ENCODE measurements at places on chromosomes 2 and 18.

DNA sequence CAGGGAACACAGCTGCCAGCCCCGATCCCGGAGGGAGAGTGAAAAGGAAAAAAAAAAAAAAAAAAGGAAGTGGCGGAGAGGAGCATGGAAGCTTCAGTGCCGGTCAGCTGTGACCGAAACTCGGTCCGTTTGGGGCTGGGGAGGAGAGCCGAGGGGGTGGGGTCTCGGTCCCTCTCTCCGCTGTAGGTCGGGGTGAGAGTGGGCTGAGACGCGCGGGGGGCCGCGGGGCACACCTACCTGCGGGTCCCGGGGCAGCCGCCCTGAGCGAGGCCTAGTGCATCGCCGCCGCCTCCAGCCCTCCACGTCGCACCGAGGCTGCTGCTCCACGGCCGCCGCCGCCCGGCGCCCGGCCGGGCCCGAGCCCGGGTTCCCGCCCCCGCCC is 536 bp downstream of the VPS54 start:
- no peak for DNase-seq

DNA sequence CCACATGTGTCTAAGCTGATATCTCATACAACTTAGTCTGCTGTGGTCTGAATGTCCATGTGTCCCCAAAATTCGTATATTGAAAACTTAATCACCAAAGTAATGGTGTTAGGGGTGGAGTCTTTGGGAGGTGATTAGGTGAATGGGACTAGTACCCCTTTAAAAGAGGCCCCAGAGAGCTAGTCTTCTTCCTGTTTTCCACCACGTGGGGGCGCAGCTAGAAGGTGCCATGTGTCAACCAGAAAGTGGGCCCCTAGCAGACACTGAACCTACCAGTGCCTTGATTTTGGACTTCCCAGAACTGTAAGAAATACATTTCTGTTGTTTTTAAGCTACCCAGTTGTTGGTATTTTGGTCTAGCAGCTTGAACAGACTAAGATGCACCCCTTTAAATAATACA is 86.6 kb downstream of the ASB1 start:
- no peak for DNase-seq

GRCh38 chr2:144849612-144850011 is 329.7 kb upstream of the ZEB2 start:
- no peak for DNase-seq

DNA sequence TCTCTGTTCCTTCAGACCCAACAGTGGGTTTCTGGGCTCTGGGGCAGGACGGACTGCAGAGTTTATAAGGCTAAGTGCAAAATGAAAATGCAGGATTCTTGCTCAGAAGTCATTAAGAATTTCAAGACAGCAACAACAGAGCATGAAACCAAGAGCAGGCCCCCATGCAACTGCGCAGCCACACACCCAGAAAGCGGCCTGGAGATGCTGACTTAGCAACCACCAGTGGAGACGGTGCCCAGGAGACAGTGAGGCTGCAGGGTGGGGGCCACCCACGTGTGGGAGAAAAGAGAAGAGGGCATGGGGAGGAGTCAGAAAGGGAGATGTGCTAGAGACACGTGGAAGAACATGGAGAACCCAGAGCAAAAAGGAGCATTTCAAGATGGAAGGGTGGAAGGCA is 66.5 kb downstream of the GALNT14 start:
- DNase-seq: no peak

DNA sequence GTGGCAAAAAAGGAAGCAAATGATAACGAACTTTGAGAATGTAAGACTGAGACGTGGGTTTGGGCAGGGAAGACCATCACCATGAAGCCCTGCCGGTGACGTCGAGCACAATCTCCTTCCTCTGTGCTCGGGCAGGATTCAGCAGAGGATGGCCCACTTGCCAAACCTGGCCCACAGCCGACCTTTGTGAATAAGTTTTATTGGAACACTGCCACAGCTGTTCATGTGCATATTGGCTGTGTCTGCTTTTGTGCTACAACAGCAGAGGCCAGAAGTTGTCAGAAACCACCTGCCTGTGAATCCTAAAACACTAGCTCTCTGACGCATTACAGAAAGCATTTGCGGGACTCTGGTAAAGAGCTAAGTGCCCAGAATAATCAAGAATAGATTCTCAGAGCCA is 223.9 kb downstream of the MYT1L start:
- no peak for DNase-seq

GRCh38 chr2:130849896-130850787 is 13.4 kb downstream of the ARHGEF4 start:
- no peak for DNase-seq

DNA sequence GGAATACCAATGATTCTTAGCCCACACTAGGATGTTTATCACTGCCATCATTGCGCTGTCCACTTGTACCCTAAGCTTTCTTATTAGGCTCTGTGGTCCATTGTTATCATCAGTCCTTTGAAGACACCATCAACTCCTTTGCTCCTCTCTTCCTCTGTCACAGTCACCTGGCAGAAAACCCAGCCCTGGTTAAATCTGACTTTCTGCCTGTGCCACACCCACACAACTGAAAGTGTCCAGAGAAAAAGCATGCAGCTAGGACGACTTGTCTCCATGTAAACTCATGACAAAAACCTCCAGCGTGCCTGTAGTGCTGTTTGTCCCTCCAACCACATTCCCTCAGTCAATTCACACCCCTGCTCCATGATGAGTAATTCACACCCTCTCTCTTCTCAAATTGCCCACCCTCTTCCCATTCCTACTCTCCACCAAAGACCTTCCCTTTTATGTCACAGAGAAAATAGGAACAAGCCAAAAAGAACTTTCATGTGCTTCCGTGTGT is 297.4 kb upstream of the MGAT5 start:
- no peak for DNase-seq

DNA sequence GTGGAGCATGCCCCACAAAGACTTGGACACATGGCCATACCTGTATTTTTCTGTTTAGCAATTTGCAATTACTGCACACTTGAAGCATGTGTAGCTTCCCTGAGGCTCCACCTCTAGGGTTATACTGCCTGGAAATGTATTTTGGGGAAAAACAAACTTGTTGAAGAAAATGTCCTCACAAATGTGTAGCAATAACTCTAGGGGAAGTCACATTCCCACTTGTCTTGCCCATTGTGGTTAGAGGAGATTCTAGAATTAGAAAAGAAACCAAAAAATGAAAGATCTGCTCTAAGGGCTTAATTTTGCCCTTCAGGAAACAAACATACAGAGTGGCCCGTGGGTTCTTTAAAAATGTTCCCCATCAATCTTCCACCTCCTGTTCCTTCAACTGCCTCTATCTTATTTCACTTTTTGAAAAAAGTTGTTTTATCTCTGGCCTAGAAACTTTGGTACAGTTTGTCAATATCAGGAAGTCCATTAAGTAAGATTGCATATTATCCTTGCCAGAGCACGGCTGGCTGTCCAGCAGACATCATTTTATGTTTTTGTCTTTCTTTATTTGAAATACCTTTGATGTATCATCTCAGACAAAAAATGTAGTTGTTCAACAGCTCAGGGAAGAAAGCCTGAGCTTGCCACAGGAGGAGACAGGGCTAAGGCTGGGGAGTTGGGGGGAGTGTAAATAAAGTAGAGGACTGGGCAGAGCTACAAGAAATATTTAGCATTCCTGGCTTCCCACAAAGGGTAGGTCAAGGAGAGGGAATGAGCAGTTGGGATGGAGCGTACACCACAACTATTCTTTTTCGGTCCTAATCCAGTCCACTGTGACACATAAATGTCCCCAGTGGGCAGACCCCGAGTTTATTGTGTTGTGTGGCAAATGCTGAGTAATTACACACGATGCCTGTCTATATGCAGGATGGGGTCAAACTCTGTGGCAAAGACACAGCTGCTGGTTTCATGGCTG is 96.8 kb upstream of the CDC42EP3 start:
- DNase-seq: peak; percentile 88

All from non-pigmented ciliary epithelial cell (primary cell).